NCI-H1417 treated with DMSO at 0.1 percent for 48 hours (cell line): ENCODE measurements at places on chromosomes 11 and 22.

- DNase-seq = peak; percentile 59
Measured at GRCh38 chr11:86818462-86819192, 18.3 kb downstream of the PRSS23 start.

DNA sequence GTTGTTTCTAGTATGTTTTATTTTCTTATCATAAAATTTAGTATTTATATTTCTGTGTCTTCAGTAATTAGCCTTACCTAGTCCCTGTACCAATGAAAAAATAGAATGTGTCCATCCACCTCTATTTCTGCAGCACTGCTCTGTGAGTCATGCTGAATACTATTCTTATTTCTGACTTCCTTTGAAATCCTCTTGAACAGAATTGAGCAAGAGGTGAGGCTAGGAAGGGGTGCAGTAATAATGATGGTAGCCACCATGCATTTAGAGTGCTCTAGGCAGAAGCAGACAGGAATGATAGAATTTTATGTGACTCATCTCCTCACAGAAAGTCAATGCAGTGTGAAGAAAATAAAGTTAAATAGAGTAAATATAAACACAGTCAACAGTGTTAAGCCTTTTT is 60.0 kb downstream of the OR10A6 start:
- DNase-seq = no peak

GRCh38 chr22:19113429-19113828 is 8.8 kb downstream of the DGCR2 start:
- DNase-seq = no peak

GRCh38 chr11:129960216-129961214 is 42.1 kb downstream of the PRDM10 start:
- no peak for DNase-seq

DNA sequence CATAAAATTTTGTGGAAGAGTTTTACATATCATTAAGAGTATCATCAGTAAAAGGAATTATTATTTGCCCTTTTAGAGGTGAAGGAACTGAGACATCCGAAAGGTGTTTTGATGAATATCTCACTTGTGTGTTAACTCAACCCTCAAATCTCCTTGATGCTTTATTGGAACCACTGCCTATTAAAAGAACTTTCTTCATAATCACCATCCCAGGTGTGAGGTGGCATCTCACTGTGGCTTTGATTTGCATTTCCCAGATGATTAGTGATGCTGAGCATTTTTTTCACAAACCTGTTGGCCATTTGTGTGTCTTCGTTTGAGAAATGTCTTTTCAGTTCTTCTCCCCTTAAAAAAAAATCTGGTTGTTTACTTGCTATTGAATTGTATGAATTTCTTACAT is 134.0 kb upstream of the SYN3 start:
- DNase-seq = no peak

DNA sequence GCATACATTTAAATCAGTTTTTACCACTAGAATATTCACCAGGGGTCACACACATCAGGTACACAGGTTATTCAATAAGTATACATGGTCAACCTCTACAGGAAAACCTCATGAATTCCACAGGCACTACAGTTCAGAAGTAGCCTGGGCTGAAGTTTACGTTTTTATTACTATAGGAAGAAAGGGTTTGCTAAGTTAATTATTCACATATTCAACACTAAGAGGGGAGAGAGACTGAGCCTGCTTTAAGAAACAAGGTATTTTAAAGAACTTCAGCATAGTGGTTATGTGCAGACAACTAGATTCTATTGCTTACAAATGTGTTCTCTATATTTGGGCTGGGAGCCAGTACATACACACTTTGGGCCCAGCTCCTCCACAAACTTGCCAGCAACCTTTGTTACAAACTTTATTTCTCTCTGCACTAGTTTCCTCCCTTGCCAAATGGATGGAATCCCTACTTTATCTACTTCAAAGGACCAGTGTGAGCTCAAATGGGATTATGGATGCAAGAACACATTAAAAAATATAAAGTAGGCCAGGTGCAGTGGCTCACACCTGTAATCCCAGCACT is 31.9 kb downstream of the IL18BP start:
- no peak for DNase-seq

GRCh38 chr11:87007963-87008362 is 29.8 kb upstream of the TMEM135 start:
- DNase-seq = no peak

DNA sequence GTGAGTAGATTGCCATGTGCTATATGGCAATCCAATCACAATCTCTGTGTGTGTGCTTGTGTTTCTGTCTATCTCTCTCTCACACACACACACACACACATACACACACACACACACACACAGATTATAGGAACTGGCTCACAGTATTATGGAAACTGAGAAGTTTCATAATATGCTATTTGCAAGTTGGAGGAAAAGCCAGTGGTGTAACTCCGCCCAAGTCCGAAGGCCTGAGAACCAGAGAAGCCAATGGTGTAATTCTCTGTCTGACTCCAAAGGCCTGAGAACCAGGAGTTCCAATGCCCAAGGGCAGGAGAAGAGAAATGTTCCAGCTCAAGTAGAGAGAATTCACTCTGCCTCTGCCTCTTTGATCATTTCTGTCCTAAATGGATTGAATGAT is 37.2 kb downstream of the GLYATL2 start:
- DNase-seq = no peak

DNA sequence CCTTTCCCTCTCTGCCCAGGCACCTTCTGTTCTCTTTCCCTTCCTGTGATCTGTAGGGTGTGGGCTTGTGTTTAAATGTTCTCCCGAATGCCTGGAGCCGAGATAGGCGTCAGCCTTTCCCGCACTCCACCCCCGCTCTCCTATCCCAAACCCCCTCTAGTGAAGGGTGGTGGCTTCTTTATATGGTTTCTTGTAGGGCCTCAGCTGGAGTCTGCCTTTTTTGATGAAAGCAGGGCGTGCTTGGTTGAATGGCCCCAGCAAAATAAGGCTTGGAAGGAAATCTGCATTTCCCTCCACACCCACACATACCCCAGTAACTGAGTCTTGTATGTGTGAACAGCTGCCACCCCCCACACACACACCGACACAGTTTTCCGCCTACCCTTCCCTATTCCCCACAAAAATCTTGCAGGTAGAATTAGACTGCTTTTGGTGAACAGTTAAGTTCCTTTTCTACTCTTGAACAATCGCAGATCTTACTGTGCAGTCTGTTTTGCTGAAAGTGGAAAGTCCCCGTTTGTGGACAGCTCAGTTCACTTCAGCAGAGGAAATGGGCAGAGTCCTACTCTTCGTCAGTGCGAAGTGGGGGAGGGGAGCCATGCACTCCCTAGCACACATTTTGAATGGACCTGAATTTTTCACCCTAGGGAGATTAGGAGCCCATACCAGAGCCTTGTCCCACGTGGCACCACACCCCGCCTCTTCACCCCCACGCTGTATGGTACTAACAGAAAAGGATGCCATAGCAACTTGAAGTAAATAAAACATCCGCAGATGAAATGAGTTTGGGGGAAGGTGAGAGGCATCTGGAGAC is 25.5 kb upstream of the GRK2 start:
- no peak for DNase-seq

- DNase-seq = no peak
Measured at GRCh38 chr11:79296141-79296540, 144.7 kb downstream of the TENM4 start.

GRCh38 chr11:78497293-78497692 is 77.4 kb downstream of the NARS2 start:
- no peak for DNase-seq
